ENCODE measurements at places on chromosomes 7 and 10.

DNA sequence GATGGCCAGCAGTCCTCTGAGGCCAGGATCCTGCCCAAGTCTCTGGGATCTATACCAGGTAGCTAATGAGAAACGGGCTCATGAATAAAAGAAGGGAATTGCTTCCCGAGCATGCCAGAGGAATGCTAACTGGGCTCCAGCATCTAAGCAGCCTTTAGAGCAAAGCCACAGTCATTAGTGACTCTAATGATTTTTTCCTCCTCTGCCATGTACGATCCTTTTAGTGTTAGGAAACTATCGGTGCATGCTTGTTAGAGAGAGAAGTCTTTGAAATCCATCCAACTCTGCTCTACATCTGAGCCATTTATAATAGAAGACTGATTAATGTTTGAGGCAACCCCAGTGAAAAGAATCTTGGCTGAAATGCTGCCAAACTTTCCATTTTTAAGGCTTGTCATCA is 124.9 kb upstream of the TCERG1L start:
- DNase-seq: no peak

DNA sequence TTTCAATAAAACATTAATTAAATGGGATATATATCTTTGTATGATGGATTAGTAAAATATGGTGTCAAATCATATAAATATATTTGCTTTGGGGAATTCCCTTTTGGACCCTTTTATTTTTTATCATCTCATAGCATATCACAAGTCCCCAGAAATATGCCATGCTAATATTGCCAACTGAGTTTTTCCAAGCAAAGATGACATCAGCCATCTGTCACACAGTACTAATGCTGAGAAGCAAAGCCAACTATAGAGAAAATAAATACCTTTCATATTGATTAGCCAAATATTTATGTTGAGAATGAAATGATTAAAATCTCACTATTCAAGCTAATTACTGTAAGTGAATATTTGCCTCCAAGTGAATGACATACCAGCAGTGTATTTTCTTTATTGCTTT is 575.3 kb downstream of the ETV1 start:
- no peak for DNase-seq

DNA sequence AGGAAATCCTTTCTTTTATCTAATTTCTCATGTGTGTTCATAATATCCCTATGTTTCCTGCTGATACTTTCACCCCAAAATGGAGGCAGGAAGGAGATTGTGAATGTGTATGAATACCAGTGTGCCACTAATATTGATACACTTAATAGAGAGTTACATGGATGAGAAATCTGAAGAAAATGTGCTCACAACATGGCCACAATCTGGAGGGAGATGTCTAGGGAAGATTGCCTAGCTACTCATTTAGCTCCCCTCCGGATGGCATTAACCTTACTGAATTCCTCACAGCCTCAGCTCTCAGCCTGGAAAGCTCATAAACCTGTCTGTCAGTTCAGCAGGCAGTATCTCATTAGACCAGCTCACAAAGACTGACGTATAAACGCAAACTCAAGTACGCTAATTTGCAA is 23.4 kb upstream of the DMTF1 start:
- DNase-seq: no peak

- DNase-seq: no peak
Measured at GRCh38 chr10:35493196-35494118, 111.7 kb upstream of the GJD4 start.

DNA sequence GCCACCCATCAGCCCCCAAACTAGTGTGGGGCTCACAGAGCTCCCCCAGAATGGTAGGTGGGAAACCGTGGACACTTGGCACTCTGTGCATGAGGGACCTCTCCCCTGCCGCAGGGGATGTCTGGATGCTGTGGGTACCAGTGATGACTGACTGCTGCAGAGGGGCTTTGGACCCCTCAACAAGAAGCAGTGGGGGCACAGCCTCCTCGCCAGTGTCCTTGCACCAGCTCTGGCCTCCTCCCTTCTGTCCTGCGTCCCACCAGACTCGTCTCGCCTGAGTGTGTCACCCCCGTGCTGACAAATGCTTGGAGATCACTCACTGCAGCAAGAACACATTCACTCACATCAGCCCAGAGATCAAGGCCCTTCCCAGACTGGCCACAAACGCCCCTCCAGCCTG is 37.3 kb upstream of the R3HCC1L start:
- no peak for DNase-seq

GRCh38 chr7:7789551-7789988 is 71.2 kb upstream of the RPA3 start:
- DNase-seq: no peak

- no peak for DNase-seq
Measured at GRCh38 chr10:118462401-118462800, 120.3 kb upstream of the FAM204A start.

DNA sequence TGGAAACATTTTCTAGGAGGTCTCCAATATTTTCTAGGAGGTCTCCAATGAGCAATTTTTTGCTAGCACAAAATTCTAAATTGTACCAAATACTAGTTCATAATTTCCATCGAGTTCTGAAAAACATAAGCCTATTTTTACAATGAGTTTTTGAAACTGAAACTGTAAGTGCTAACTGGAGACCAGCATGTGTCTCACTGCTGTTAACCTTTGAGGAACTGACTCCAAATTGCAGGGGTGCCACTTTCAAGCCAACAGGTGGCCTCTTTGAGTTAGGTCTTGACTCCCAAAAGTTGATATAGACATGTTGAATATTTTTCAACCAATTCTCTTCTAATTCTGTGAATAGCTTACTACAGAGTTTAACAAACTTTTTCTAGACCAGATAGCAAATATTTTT is 58.8 kb downstream of the CAV1 start:
- no peak for DNase-seq

- no peak for DNase-seq
Measured at GRCh38 chr7:143494622-143495021, 16.9 kb downstream of the TAS2R41 start.

DNA sequence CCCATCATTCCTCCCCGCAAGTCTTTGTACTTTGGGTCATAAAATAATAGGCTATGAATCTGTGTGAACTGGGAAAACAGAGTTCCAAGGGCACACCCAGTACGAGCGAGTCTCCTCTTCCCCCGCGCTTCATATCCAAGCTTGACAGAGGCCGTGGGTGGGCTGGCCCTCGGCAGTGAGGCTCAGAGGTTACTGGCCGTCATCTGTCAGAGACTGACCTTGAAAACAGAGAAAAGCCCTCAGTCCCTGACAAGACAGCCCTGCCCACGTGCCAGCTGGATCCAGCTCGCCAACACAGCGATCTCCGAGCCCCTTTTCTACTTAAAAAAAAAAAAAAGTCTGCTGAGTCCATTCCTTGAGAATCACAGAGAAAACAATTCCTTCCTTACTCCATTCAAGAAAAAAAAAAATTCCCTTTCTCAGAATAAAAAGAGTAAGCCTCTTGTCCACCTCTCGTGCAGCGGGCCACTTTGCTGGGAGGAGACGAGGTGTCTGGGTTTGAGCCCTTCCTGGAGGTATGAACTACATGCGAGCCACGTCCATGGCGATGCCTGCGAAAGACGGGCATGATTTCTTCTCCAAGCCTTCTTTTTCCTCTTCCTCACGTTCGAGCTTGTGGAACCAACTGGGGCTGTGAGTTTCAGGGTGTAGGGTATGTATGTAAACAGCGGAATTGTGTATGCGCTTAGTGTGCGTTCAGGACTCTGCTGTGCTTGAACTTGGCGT is 744 bp upstream of the BICC1 start:
- no peak for DNase-seq

DNA sequence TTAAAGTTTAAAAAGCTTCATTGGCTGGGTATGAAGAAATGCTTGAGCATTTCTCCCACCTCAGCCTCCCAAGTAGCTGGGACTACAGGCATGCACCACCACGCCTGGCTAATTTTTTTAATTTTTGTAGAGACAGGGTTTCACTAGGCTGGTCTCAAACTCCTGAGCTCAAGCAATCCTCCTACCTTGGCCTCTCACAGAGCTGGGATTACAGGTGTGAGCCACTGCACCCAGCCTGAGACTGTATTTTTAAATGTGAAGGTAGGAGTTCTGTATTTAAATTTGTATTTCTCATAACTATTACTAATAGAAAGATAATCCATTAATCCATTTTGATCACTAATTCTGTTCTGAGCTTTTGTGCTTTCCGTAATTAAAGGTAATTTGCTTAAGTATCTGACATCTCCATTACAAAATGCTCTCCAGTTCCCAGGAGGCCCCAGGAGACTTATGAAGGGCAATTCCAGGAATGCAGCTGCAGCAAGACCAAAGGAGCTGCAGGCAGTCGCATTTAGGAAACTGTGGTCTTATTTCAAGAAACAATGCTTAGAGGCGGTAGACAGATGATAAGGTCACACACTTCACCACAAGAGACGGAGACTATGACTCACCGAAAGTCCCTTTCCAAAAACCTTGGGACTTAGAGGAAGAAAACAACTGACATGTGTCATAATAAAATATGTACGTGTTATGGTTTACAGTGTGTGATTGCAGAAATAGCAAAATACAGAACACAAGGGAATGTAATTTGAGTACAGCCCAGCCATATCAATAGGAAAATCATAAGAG is 23.3 kb downstream of the YAE1 start:
- no peak for DNase-seq

- DNase-seq: no peak
Measured at GRCh38 chr10:96834120-96834519, 2.0 kb downstream of the LCOR start.

GRCh38 chr7:92221766-92222165 is 23.9 kb downstream of the KRIT1 start:
- DNase-seq: no peak

DNA sequence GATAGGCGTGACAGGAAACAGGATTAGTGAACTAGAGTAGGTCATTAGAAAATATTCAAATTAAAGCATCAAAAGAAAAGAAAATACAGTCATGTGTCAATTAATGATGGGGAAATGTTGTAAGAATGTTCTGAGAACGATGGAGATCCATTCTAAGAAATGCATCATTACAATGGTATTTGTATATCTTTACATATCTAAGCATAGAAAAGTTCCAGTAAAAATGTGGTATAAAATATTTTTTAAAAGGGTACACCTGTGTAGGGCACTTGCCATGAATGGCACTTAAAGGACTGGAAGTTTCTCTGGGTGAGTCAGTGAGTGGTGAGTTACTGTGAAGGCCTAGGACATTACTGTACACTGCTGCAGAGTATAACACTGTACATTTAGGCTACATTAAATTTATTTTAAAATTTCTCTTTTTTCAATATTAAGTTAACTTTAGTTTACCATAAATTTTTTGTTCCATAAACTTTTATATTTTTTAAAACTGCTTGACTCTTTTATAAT is 282.5 kb downstream of the BMPER start:
- no peak for DNase-seq

DNA sequence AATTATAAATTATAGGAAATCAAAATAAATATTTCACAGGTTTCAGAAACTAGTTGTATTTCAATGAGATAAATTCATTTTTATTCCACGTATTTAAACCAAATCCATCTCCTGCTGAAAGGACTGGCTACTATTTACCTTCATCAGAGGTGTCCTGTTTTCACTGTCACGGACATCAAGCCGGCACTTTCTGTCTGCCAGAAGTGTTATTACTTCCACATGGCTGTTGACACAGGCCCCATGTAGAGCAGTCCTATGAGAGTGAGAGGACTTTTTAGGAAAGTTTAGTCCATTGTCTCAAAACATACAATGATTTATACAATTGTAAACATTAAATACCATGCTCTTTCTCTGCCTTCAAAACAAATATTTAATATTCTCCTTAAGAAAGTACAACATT is 100.4 kb upstream of the ACBD5 start:
- DNase-seq: no peak

DNA sequence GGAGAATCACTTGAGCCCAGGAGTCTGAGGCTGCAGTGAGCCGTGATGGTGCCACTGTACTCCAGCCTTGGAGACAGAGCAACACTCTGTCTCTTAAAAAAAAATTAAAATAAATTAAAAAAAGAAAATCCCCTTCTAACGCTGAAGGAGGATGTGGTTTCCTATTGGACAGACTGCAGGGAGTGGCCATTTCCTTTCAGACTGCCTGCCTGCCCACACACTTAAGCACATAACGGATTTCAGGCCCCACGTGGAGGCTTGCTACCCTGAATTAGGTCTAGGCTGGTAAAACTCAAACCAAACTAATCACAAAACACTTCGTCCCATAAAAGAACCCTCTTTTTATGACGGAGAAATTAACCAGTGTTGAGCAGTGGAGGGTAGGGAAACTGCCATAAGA is 34.0 kb downstream of the GATA3 start:
- no peak for DNase-seq

- no peak for DNase-seq
Measured at GRCh38 chr10:79190740-79191261, 122.0 kb downstream of the ZMIZ1 start.

DNA sequence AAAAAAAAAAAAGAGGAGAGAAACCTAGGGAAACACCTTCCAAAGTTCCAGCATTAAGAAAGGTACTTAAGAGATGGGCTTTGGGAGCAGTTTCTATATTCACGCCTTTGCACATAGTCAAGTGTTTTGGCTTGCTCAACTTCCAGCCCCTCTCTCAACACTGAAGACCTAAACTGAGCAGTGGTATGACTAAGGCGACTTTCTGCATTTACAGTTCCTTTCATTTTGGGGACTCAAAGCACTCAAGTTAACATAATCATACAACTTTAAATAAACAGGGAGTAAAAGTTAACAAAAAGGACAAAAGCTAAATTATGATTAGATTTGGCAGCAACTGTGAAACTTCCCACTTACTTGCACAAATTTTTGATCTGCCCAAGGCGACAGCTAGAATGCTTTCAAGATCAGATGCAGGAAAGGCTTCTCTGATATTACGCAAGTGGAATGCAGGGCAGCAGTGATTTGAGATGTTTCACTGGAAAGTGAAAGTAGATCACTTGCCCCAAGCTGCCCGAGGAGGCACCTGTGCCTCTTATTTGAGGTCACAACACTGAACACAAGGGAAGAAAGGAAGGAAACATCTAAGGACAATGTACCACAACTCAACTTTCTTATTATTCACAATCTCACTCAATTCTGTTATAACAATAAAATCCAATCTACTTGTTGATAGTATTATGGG is 199.5 kb downstream of the SKAP2 start:
- DNase-seq: no peak

GRCh38 chr10:119207713-119208552 is 562 bp downstream of the GRK5 start:
- DNase-seq: no peak

DNA sequence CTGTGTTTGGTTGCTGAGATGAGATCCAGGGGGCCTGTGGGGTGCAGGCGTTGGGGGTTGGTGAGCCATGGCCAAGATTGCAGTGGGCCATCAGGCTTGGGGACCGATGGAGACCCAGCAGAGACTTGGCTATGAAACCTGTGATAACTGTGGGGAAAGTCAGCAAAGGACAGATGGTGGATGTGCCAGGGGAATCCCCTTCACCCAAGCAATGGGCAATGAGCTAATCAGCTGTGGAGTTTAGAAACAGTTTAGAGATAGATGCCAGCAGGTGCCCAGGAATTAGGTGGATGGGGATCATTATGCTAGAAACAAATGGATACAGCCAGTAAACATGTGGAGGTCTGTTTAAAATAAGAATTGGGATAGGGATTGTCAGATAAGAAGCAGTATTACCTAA is 151.4 kb upstream of the FERD3L start:
- no peak for DNase-seq

- no peak for DNase-seq
Measured at GRCh38 chr10:5493691-5494090, 5.7 kb downstream of the CALML5 start.

GRCh38 chr10:103811463-103811862 is 43.9 kb downstream of the SH3PXD2A start:
- peak; percentile 79 for DNase-seq

- no peak for DNase-seq
Measured at GRCh38 chr7:42244828-42245227, 7.8 kb upstream of the GLI3 start.

- no peak for DNase-seq
Measured at GRCh38 chr10:52772623-52773022, at the start of gene MBL2. TSS of gene MBL2 (minus strand) at chr10:52772784. CDS start at chr10:52771635, 1,149 bp downstream.

GRCh38 chr7:73999664-74000435 is 28.1 kb upstream of the ELN start:
- no peak for DNase-seq

Measured in NCI-H1048 (cell line).